ENCODE measurements at places on chromosomes 11 and 22. TPM values are rescaled to one million over a fixed set of nuclear protein-coding genes. Genes with fewer than 3 reads are reported as not detected.

GRCh38 chr11:2726964-2727363, 27.2 kb upstream of the KCNQ1OT1 start:
- DNase-seq, result no peak

GRCh38 chr11:121236115-121237001, 56.2 kb upstream of the SC5D start:
- DNase-seq, result no peak

GRCh38 chr11:2681408-2682145, 18.2 kb downstream of the KCNQ1OT1 start:
- peak; percentile 25 for DNase-seq

DNA sequence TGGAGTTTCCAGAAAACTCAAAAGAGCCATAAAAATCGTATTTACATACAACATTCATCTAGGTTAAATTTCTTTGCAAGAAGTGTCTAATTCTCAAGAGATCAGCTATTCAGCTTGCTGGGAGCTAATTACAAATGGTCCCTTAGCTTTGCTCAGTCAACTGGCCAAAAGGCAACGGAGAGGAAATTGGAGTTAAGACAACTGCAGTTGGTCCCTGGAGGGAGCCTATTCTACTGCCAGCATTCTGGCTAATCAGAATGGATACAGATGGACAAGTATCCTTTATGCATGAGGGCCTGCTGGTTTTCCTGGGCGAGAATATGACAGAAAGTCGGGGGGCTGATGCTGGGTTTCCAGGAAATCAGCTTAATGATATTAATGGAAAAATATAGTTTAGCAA, 45.5 kb downstream of the KCNJ1 start:
- DNase-seq, result peak; percentile 45

DNA sequence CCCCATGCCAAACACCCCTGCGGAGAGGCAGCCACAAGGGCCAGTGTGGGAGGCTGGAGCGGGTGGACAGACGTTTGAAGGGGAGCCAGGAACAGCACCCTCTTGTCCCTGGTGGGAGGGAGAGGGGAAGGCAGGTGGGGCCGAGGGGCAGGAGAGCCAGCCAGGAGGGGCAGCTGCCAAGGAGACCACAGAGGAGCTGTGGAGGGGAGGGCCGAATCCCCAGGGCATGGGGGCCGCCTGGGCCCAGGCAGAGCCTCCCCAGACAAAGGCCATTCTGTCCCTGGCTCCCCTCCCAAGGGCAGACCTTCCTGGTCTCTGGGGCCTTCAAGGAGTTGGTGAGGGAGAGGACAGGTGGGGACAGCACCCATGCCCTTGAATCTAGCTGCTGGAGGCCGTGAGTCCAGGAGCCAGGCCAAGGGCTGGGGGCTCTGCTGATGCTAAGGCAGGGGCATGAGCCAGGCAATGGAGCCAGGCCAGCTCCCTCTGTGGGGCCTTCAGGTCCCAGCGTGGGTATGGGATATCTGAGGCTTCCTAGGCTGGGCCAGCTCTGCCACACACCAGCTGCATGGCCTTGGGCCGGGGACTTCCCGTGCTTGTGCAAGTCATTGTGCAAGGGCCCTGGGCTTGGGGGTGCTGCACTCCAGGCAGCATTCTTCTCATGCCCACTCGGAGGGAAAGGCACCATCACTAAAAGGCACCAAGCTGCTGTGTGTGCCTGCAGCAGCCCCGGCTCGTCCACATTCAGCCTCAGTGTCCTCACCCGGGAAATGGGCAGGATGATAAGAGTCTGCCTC, 11.4 kb downstream of the EMID1 start:
- peak; percentile 86 for DNase-seq

GRCh38 chr11:128508770-128509510, 78.4 kb downstream of the ETS1 start:
- DNase-seq, result peak; percentile 27

DNA sequence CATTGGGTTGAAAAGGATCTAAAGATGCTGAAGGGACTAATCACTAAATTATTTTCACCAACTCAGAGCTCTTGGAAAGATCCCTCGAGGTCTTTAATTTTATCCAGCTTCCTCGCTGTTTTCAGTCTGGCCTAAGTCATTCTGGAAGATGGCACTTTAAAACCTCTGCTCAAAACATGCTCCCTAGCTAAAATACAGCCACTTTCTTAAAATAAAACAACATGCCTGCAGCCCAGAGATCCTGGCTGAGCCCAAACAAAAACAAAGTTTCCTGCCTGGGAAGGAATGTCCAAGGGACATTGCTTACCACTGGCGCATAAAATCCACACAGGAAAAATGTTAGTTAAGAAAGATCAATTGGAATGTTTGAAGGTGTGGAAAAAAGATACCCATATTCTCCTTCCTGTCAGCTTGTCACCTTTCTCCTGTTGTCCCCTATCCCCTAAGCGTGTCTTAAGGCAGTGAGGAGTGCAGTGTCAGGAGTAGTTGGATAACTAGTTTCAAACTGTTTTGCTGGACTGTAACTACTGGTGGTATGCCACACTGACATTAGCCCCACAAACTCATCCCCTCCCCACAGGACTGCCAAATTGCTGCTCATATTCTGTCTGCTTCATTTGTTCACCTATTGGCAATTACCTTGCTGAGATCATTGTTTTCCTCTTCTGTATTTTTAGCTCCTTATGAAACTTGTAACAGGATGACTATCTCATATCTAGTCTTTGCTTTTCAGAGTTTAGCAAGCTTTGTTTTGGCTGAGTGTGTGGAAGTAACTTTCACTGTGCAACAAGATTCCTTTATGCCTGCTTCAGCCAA, 108.3 kb upstream of the SESN3 start:
- DNase-seq, result no peak

DNA sequence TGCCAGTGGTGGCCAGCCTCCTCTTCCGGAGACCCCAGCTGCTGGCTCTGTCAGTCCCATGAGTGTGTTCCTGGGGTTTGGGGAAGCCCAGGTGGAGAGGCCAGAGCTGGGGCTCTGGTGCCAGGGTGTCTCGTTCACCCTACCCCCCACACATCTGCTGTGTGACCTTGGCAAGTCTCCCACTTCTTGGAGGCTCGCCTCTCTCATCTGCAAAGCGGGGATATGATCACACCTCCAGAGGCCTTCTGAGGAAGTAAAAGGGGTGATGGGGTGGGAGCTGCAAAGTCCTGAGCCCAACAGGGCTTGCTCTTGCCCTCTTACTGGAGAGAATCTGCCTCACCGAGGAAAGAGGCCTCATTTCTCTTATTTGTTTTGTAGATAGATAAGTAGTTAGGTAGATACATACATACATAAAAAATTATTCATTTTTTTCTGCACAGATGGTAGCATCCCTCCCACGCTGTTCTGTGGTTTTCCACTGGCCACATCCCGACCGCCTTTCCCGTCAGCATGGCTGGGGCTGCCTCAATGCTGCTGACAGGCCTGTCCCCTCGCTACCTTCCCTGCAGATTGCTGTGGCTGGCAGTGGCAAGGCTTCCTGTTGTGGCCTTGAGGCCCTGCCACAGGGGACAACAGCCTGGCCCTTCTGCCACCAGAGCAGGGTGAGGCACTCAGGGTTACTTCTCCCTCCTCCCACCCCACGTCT, 23.9 kb downstream of the MYO7A start:
- DNase-seq, result peak; percentile 96

- peak; percentile 66 for DNase-seq
Measured at GRCh38 chr22:43088627-43088983, 586 bp downstream of the TTLL1 start.

- DNase-seq, result no peak
Measured at GRCh38 chr11:120025606-120026335, 112.1 kb downstream of the TRIM29 start.

- DNase-seq, result peak; percentile 83
Measured at GRCh38 chr11:66858186-66858938, 1.5 kb downstream of the LRFN4 start.

DNA sequence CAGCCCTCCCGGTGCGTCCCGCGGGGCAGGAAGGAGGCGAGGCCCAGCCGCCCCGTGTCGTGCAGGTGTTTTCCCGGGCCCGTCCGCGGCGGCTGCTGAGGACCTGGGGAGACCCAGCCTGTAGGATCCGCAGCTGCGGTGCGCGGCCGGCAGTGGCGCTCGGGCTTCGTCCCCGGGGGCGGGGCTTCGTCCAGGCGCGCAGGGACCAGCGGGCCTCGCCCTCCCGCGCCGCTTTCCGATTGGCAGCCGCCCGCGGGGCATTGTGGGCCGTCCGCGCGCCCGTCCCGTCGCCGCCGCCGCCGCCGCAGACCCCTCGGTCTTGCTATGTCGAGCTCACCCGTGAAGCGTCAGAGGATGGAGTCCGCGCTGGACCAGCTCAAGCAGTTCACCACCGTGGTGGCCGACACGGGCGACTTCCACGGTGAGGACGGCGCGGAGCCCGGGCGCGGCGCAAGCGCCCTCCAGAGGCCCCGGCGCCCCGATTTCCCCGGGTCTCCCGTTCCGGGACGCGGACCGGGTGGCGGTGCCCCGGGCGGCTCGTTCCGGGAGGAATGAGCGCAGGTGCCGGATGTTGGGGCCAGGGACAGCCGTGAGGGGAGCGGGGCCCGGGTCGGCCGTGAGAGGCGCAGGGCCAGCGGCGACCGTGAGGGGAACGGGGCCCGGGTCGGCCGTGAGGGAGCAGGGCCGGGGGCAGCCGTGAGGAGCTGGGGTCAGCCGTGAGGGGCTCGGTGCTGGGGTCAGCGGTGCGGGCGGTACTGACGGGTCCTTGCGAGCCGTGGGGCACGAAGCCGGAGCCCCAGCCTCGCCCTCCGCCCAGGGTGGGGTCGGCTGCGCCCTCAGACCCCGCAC, at the start of gene TALDO1:
Gene TALDO1, plus strand, starts transcription at position 307 of the 849 bp plus-strand sequence. Its CDS starts 18 bp downstream, at position 325.
- DNase-seq, result peak; percentile 99

- no peak for DNase-seq
Measured at GRCh38 chr11:28353991-28354390, 245.8 kb downstream of the METTL15 start.

DNA sequence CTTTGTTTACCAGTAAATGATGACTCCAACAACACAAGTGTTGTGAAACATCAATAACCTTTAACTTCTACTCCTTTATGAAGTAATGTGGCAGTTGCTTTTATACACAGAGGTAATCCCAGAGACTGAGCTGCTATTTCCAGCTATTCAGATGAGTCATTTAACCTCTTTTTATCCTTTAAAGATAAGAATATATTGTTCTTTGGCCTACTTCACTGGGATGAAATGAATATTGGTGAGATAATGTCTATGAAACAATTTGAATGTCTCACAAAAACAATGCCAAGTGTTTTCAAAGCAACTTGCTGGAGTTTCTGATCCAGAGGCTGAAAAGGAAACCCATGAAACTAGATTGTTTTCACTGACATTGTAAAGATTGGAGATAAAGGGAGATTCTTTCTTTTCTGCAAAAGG, 564.4 kb upstream of the LUZP2 start:
- DNase-seq, result peak; percentile 57

GRCh38 chr11:93804879-93805278, 20.8 kb downstream of the MED17 start:
- no peak for DNase-seq

DNA sequence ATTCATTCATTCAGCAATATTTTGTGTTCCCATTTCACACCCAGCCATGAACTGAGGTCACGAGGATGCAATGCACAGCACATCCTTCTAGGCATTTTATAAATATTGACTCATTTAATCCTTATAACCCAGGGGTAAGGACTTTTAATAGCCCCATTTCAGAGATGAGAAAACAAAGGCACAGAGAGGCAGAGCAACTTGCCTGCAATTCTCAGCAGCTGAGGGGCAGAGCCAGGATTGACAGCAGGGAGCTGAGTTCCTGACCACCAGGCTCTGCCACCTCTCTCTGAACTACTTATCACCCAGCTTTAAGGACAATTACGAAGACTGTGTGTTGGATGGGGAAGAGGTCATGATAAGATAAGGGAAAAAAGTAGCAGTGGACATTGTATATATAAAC, 12.8 kb upstream of the FGF3 start:
- DNase-seq, result peak; percentile 60

ASCL2 gene
- not detected for total RNA-seq

C22orf31 gene
- not detected for total RNA-seq

APOL5 gene
- not detected for total RNA-seq

B4GALNT4 gene
- total RNA-seq, result 0.88 TPM

KCNE3 gene
- 1.8 TPM for total RNA-seq

NCR3LG1 gene
- 26.5 TPM for total RNA-seq

ZP1 gene
- total RNA-seq, result 0.36 TPM

BEST1 gene
- total RNA-seq, result 5.6 TPM

AIP gene
- total RNA-seq, result 71.3 TPM

Measured in osteoblast (primary cell).